ENCODE measurements at places on chromosomes 6 and 20.

- no peak for DNase-seq
Measured at GRCh38 chr6:52499026-52499425, 77.8 kb downstream of the TRAM2 start.

GRCh38 chr20:33810885-33811775, at the start of gene CHMP4B:
TSS of gene CHMP4B (plus strand) at chr20:33811348. CDS start at chr20:33811469, 121 bp downstream.
- DNase-seq, result peak; percentile 99

- no peak for DNase-seq
Measured at GRCh38 chr6:32192608-32193039, at the start of gene GPSM3. TSS of gene GPSM3 (minus strand) at chr6:32192643. CDS start at chr6:32192513, 130 bp downstream.

DNA sequence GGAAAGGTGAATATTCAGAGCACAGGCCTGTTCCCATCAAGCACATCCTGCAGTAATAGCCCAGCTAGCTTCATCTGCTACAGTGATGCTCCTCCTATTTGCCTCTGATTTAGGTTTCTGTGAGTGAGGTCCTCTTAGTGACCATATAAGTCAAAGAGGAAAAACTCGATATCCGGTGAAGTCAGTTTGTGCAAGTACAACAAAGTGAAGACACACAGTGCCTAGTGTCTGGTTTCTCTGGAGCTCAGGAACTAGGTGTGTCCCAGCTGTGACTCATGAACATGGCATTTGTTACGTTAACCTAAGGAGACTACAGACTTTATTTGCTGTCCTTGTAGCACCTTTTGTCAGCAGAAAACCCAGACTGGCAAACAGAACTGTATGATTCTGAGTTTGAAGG, 33.9 kb downstream of the EDN1 start:
- no peak for DNase-seq

GRCh38 chr6:34575326-34575725, 19.2 kb upstream of the SPDEF start:
- DNase-seq, result no peak
